Stimulated activated CD4-positive, alpha-beta T cell treated with anti-CD3 and anti-CD28 coated beads, TNF-alpha, amount 100 ng/mL, for 48 hours (primary cell): ENCODE measurements at places on chromosomes 12 and 14.

- no peak for DNase-seq
Measured at GRCh38 chr12:114935658-114936057, 251.7 kb upstream of the TBX3 start.

DNA sequence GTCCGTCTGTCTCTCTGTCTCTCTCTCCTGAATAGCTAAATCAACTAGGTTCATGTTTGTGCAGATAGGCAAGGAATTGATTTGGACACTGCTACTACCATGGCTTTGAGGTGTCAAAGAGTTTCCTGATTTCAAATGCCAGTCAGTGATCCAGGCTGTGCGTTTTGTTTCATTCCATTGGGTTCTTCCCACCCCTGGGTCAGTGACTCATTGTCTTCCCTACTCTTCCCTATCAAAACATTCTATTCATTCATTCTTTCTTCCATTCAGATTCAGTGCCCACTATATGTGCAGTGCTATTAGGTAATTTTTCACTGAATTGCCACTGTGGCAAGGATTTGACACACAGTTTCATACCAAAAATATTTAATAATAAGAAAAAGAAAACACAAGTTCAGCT lies 50.4 kb downstream of the RPH3A start:
- no peak for DNase-seq

- DNase-seq = no peak
Measured at GRCh38 chr14:22715186-22715812, 51.2 kb upstream of the OXA1L start.

- DNase-seq = no peak
Measured at GRCh38 chr14:94787092-94787491, 17.2 kb upstream of the GSC start.

DNA sequence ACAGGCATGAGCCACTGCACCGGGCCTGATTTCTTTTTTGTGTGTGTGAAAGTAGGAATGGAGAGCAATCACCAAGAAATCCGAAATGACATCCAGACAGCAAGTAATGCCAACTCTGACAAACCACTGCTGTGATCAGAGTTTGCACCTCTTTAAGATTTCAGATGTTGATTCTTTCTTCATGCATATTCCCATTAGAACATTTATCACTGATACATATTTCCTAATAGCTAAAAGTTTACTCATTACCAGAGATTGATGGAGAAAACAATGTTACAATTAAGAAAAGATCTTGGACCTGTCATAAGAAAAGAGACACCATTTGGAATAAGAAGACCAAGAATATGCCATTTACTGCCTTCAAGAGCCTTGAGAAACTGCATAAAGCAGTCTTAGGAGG lies 217.0 kb upstream of the MGAT4C start:
- DNase-seq = no peak

DNA sequence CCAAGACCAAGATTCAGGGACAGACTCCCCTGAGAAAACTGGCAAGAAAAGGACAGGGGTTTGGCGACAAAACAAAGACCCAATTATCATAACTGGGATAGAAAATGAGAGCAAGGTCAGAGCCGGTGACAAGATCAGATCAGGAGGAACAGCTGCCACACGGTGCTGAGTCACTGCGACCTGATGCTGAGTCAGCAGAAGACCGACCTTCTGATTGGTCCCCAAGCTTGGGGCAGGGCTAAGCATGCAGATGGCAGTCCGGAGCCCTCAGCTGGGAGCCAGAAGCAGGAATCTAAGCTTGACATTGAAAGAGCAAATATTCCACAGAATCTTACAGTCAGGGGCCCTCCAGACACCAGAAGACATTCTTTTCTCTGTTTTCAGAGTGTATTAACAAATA lies 19.1 kb upstream of the ARMH4 start:
- DNase-seq = peak; percentile 38

GRCh38 chr14:94897082-94897481 lies 127.2 kb upstream of the GSC start:
- DNase-seq = no peak

- no peak for DNase-seq
Measured at GRCh38 chr12:131834798-131835615, 6.8 kb downstream of the MMP17 start.

DNA sequence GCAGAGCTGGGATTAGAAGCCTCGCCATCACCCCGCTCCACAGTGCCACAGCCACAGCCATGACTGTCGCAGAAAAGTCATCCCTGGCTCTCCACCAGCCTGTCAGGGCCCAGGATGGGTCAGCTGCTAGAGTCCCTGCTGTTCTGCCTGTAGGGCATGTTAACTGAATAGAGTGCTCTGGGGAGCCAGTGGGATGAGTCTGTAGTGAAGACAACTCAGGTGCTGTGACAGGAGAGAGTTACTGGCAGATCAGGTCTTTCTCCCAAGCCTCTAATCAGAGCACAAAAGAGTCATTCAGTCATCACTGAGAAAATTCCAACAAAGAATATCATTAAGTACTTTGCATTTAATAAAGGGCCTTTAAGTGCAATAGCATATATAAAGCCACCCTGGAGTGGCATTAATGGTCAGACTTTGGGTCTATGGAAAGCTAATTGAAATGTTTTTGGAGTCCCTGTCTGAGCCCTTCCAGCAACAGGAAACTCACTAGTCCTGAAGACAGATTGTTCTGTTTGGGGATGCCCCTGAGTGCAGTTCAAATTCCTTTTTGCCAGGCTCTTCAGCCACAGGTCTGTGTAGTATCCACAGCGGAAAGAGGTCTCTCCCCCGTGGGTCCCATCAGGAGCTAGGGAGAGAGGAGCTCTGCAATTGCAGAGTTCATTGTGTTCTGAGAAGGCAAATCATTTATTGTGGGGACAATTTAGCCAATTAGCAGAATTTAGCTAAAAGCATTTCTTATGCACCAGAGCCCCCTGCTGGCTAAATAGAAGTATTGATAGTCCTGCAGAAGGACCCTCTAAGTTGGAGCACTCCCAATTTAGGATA lies 45.2 kb upstream of the C14orf132 start:
- DNase-seq = peak; percentile 8

DNA sequence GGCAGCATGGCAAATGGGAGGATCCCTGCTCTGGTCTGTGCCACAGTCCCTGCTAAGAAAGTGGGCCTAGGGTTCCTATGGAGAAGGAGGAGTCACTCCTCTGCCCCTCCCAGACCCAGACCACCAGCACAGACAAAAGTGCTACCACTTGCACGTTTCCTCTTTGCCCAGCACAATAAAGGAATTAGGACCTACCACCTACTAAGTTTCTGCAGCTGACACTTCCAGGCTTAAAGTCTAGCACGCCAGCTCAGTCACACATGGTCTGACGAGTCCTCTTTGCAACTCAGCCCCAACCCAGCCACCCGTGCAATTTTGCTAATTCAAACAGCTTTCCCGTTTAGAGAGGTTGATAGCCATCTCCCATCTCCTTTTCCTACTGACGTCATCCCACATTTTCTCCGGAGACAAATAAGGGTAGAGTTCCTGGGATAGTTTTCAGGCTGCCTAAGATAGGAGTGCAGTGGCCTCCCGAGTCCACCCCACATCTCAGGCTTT lies 66.2 kb upstream of the PTGR2 start:
- DNase-seq = no peak
